ENCODE measurements at places on chromosomes 12 and 14.

GRCh38 chr12:75705749-75706711 is 194.6 kb upstream of the KRR1 start:
- DNase-seq: peak; percentile 99

- no peak for DNase-seq
These were observed 59.9 kb upstream of the IFNG-AS1 start for GRCh38 chr12:67929384-67929772.

GRCh38 chr12:84058136-84058535 is 854.5 kb downstream of the SLC6A15 start:
- DNase-seq: no peak

- DNase-seq: no peak
These were observed 61.6 kb upstream of the GZMB start for GRCh38 chr14:24695265-24696241.

- DNase-seq: peak; percentile 12
These were observed 51.3 kb downstream of the MAPKAPK5 start for GRCh38 chr12:111893287-111893686.

DNA sequence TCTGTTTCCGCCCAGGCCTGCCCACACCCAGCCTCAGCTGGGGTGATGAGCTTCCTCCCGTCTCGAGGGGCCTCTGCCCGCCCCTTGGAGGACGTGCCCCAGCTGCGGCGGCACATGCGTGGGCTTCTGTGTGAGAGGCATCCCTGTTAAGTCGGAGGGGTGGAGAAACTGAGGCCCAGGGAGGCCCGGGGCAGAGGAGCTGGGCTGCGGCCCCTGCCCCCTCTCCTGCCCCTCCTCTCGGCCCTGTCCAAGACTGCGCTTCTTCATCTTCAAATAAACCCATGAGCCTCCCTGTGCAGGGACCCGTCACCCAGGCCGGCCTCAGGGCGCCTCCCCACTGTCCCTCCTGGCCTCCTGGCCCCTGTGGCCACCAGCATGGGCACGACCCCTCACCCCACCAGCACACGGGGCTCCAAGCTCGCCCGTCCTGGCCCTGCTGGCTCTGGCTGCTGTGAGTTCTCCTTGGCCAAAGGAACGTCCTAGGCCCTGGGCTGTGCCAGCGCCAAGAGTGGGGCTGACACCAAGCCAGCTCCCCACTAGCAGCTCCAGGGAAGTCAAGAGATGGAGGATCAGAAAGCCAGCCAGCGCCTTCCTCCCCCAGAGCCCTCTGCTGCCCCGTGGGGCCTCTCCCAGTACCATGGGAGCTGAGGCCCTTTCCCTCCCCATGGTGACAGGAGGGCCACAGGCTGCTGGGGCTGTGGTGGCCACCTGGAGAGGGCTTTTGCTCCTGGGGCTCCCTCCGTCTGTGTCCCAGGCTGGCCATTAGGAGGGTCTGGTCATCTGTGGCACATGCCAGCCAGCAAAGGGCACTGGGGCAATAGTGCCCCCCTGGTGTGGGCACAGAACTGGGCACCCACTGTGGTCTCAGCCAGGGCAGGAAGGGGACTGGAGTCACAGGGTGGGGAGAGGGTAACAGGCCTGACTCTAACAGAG is 180.4 kb downstream of the KIF26A start:
- no peak for DNase-seq

- DNase-seq: peak; percentile 82
These were observed 297.7 kb upstream of the CLEC14A start for GRCh38 chr14:38553586-38553985.

- DNase-seq: peak; percentile 91
These were observed 184.4 kb downstream of the ITPR2 start for GRCh38 chr12:26648584-26648983.

DNA sequence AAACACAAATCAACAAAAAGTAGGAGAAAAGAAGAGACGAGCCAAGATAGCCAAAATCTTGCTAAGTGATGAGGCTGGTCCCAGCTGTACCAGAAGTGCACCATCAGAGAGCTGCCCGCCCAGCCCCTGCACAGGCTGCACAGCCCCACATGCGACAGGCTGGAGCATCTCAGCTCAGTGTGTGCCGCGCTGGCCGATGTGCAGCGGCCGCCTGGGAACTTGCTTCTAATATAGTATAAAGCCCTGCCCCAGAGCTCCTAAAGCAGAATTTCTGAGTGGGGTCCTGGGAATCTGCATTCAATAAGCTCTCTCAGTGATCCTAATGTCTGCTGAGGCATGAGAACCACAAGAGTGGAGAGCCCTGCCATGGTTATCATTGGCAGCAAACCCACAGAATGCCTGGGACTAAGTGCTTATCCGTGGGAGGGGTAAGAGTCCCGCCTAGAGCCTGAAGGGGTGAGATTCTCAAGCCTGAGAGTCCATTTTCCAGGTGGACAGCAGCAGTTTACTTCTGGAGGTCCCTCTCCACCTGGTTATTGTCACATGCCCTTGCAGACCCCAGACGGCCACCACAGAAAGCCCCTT is 171.6 kb downstream of the DPF3 start:
- no peak for DNase-seq

DNA sequence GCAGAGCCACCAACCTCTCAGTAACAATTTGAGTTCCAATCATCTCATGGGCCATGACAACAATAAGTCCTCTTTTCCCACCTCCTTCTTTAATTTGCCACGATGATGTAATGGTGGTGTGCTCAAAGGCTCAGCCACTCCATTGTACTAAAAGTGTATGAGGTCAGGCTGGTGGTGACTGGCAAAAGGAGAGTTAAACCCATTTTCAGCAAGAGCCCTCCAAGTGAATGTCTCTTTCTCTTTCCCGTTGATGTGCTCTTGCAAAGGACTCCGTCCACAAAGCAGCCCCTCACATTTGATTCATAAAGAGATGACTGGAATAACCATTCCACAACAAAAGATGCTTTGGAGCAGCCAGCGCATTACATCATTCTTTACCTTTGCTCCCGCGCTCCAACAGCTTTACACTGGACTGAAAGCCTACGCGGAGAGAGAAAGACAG is 41.6 kb downstream of the DUSP16 start:
- DNase-seq: no peak

DNA sequence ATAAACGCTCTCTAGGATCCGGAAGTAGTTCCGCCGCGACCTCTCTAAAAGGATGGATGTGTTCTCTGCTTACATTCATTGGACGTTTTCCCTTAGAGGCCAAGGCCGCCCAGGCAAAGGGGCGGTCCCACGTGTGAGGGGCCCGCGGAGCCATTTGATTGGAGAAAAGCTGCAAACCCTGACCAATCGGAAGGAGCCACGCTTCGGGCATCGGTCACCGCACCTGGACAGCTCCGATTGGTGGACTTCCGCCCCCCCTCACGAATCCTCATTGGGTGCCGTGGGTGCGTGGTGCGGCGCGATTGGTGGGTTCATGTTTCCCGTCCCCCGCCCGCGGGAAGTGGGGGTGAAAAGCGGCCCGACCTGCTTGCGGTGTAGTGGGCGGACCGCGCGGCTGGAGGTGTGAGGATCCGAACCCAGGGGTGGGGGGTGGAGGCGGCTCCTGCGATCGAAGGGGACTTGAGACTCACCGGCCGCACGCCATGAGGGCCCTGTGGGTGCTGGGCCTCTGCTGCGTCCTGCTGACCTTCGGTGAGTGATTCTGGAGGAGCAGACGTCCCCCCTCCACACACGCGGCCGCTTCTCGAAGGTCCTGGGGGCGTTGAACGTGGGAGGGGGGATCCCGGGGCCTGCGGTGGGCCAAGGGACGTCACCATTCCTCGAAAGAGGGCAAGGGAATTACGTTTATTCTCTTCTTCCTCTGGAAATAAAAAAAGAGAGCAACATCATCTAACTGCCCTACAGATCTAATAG is at the start of gene HSP90B1:
Gene HSP90B1, plus strand, starts transcription at position 377 of the 753 bp plus-strand sequence. Its CDS starts 106 bp downstream, at position 483.
- peak; percentile 100 for DNase-seq

- no peak for DNase-seq
These were observed 96.8 kb upstream of the DACT1 start for GRCh38 chr14:58540749-58541632.

DNA sequence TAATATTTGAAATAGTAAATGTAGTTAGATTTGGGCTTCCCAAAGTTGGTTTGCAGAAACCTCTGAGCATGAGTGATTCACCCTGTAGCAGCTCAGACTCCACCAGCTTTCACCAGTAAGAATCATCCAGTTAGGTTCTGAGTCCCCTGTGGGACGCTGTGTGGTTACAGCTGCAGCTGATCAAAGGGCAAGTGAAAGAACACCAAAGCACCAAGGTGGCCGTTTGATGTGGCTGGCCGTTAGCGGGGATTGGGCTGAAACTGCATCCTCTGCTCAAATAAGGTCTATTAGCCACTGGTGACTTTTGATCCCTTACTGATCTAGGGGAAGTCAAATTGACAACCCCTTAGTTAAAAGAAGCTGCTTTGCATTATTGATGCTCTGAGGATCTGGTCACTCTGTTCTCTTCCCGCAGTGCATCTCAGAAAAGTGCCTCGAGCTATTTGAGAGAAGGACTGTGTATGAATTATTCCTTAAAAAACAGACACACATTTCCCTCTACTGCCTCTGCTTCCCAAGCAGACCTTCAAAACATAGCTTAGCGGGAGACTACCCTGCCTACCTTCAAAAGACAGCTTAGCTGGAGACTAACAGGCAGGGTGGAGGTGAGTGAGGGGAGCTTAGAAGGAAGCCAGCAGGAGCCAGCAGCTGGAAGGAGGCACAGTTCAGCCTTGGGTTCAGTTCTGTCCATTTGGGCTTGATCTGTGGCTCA is 3.7 kb downstream of the ABHD12B start:
- DNase-seq: peak; percentile 52

- no peak for DNase-seq
These were observed 85.6 kb downstream of the DICER1 start for GRCh38 chr14:95071649-95072280.

- DNase-seq: no peak
These were observed 5.9 kb upstream of the ORAI1 start for GRCh38 chr12:121620333-121620891.

DNA sequence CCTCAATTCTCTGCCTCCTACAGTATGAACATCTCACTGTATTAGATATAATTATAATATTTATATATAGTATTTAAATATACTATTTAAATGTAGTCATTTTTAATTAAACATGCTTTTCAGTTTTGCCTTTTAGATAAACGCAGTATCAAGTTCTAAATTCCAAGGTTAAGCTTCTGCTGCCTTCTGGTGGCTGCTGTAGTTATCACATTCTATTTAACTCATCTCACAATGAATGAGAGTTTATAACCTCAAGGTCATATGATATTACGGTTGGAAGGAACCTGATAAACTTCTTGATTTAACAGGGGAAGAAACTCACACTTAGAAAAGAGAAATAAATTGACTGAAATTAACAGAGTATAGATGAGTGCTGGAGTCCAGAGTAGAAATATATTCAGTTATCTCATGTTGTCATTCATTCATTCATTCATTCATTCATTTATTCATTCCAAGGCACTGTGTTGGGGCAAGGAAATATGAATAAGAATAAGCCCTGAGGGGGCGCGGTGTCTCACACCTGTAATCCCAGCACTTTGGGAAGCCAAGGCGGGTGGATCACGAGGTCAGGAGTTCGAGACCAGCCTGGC is 31.9 kb downstream of the GUCY2C start:
- DNase-seq: peak; percentile 27

DNA sequence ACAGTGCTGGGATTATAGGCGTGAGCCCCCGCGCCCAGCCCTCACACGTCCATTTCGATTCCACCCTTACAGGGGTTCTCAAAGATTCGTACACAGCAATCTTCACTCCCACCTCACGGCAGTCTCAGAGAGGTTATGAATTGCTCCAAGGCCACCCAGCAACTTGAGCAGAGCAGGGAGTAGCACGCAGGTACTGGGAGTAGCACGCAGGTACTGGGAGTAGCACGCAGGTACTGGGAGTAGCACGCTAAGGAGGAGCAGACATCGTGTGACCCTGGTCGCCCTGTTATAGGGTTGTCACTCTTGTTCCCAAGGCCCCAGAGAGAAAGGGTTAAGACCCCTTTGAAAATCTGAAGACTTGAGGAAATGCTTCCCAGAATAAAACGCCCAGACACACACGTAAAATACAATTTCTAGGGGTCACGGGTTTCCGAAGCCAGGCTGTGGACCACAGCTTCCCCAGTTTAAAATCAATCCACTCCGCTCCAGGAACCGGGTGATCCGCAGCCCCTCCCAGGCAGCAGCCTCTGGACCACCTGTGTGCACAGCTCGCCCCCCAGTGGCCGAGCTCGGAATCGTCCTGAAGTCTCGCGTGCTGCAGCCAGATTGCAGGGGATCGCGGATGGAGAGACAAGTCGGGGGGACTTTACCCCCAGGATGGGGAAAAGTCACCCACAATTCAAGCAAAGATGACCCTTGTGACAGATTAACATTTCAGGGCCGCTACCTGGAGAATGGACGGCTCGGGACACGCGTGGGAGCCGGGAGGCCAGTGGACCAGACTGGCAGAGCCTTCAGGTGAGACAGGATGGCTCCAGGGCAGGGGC is 92.0 kb downstream of the SCARB1 start:
- peak; percentile 66 for DNase-seq

DNA sequence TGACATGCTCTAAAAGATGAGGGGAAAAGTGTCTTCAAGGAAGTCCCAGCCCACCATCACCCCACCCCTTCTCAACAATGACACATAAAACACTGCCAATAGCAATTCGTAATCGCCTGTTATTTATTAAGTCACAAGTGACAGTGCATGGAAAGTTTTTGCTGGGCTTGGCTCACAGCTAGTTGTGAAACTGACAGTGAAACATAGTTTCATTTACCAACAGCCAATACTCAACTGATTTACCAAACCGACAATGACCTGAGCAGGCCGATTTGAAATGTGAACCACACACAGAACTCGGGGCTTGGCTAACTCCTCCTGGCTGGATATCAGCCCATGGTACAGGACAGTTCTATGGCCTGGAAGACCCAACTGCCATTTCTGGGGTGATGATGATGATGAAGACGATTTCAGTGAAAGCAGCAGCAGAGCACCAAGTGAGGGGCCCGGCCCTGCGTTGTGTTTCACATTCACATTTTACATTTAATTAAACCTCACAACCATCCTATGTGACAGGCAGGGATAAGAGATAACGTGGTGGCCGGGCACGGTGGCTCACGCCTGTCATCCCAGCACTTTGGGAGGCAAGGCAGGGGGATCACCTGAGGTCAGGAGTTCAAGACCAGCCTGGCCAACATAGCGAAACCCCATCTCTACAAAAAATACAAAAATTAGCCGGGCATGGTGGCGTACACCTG is 42.7 kb downstream of the CAMKK2 start:
- no peak for DNase-seq

DNA sequence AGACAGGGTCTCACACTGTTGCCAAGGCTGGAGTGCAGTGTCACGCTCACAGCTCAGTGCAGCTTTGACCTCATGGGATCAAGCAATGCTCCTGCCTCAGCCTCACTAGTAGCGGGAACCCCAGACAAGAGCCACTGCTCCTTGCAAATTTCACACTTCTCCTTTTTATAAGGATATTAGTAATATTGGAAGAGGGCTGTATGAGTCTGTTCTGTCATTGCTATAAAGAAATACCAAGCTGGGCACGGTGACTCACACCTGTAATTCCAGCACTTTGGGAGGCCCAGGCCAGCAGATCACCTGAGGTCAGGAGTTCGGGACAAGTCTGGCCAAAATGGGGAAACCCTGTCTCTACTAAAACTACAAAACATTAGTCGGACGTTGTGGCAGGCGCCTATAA is 12.9 kb upstream of the ORAI1 start:
- DNase-seq: no peak

All from astrocyte of the spinal cord (primary cell).